Stimulated activated CD8-positive, alpha-beta memory T cell treated with anti-CD3 and anti-CD28 coated beads, Interleukin-15, amount 100 ng/mL, for 48 hours (primary cell): ENCODE measurements at places on chromosomes 13 and 19.

- DNase-seq = no peak
These were observed 170.8 kb upstream of the SOX1 start for GRCh38 chr13:111895896-111896821.

- DNase-seq = no peak
These were observed 37.7 kb downstream of the CNMD start for GRCh38 chr13:52701728-52702465.

- DNase-seq = no peak
These were observed 203.4 kb upstream of the ZNF536 start for GRCh38 chr19:30168760-30169159.

GRCh38 chr19:38773469-38774177 is at the start of gene LGALS7:
TSS of gene LGALS7 (minus strand) at chr19:38773517. CDS start at chr19:38773492, 25 bp downstream.
- DNase-seq = no peak

GRCh38 chr19:14350866-14351265 is 30.4 kb upstream of the ADGRE5 start:
- no peak for DNase-seq

DNA sequence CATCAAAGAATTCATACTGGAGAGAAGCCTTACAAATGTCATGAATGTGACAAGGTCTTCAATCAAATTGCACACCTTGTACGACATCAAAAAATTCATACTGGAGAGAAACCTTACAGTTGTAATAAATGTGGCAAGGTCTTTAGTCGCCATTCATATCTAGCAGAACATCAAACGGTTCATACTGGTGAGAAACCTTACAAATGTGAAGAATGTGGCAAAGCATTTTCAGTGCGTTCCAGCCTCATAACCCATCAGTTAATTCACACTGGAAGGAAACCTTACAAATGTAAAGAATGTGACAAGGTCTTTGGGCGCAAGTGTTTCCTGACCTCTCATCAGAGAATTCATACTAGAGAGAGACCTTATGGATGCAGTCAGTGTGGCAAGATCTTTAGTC is 13.2 kb upstream of the ZNF534 start:
- no peak for DNase-seq

GRCh38 chr13:49400755-49401659 is 42.9 kb downstream of the CAB39L start:
- DNase-seq = no peak

- no peak for DNase-seq
These were observed 77.1 kb downstream of the GNG7 start for GRCh38 chr19:2625434-2625833.

DNA sequence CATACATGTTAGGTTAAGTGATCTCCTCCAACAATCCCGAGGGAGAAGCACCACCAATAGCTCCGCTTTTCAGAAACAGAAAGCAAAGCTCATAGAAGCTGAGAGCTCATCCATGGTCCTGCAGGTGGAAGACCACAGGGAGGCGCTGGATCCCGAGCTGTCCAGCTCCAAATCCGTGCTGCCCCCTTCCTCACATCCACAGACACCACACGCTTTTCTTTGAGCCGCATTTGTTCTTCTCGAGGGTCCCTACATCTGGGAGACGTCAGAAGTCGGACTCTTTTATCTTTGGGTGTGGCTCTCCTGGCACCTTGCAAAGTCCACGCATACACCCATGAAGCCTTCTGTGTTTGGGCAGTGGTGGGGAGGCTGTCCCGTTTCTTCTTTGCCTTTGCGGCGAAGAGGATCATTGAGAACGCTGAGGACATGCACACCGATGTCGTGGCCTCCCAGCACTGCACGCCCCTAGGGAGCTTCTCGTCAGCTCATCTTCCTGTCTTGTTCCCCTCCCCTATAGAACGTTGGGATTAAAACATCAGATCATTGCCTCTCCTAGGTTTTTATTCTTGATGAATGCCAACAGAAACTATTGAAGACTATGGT is 184.8 kb downstream of the TEX29 start:
- no peak for DNase-seq

DNA sequence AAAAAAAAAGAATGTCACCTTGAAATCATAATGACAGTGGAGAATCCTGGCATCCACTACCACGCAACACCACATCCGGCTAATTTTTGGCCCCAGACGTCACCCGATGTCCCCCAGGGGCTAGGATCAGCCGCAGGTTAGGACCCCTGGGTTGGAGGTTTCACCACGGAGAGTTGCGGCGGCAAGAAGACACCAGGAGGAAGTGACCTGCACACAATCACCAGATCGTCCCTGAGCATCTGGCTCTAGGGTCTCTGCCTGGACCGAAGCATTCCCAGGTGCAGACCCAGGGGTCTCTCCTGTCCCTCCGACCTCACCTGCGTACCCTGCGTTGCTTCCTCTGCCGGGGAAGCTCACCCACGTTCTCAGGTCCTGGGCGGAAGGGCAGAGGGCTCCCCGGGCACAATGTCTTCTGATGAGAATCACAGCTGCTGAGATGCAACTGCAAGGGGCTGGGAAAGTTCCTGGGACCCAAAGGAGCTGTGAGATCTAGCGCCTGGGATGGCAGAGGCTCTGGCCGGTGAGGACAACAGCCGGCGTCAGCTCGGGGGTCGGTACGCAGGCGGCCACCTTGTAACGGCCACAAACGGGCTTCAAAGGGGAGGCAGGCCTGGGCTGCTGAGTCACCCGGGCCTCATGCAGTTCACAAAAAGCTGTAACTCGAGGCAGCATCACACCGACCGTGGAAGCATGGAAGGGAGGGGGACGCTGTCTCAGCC is 111.2 kb downstream of the GADD45B start:
- DNase-seq = no peak
